ENCODE measurements at places on chromosomes 2 and 18.
A peak's percentile ranks its signal among the peaks of the same experiment; 100 is the strongest.

- H3K27me3 ChIP-seq = no peaks in the 10 kb centered on the region
- no peak for DNase-seq
- no peaks in the 10 kb centered on the region for H3K4me1 ChIP-seq
- no peak overlapping the region for H3K4me3 ChIP-seq
- no peak overlapping the region for H3K27ac ChIP-seq
- H3K36me3 ChIP-seq = no peaks in the 10 kb centered on the region
These were observed 61.9 kb downstream of the PPP1R1C start for GRCh38 chr2:182047544-182047943.

GRCh38 chr2:74474899-74475298, 2.4 kb upstream of the MRPL53 start:
- H3K27ac ChIP-seq = no peak overlapping the region
- peaks cover 30% of the 10 kb centered on the region for H3K36me3 ChIP-seq
- no peaks in the 10 kb centered on the region for H3K4me1 ChIP-seq

- no peak overlapping the region for H3K27ac ChIP-seq
- H3K4me3 ChIP-seq = no peak overlapping the region
- H3K36me3 ChIP-seq = no peaks in the 10 kb centered on the region
- no peaks in the 10 kb centered on the region for H3K27me3 ChIP-seq
These were observed 125.7 kb upstream of the EPAS1 start for GRCh38 chr2:46171411-46171953.

GRCh38 chr18:55252053-55252675, 292.9 kb upstream of the CCDC68 start:
- peaks cover 3% of the 10 kb centered on the region for H3K4me1 ChIP-seq
- peaks cover 13% of the 10 kb centered on the region for H3K36me3 ChIP-seq
- no peaks in the 10 kb centered on the region for H3K27me3 ChIP-seq

- H3K36me3 ChIP-seq = no peaks in the 10 kb centered on the region
- peaks cover 5% of the 10 kb centered on the region for H3K4me1 ChIP-seq
- no peak for DNase-seq
- no peaks in the 10 kb centered on the region for H3K27me3 ChIP-seq
- no peak overlapping the region for H3K27ac ChIP-seq
These were observed 755.7 kb upstream of the SLC8A1 start for GRCh38 chr2:41207578-41207977.

DNA sequence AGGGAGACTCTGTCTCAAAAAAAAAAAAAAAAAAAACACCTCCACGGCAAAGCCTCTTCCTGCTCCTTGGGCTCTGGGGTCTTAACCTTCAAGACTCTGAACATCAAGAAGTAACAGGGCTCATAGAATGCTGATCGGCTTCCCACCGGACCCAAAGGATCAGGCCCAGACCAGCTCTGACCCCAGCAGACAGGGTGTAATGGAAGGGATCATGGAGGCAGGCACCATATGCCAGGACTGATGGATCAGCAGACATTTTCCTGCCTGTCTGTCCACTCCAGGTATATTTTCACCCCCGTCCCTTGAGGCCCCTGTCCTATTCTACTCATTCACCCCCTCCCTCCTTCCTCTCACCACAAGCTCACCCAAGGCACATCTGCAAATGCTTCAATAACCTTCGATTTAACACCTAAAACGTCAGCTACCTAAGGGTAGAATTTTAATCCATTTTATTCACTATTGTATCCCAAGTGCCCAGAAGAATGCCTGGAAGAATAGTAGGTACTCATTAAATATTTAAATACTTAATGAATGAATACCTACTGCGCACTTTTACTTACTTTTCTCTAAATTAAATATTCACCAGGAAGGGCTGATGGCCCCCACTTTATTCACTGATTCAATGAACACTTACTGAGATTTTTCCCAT, 4.6 kb upstream of the SPEG start:
- no peak overlapping the region for H3K4me3 ChIP-seq
- DNase-seq = no peak
- H3K27ac ChIP-seq = no peak overlapping the region
- H3K27me3 ChIP-seq = peaks cover 15% of the 10 kb centered on the region

GRCh38 chr2:25030702-25031101, 11.2 kb upstream of the EFR3B start:
- no peak for DNase-seq
- H3K4me1 ChIP-seq = no peaks in the 10 kb centered on the region
- no peak overlapping the region for H3K4me3 ChIP-seq
- no peaks in the 10 kb centered on the region for H3K36me3 ChIP-seq
- H3K27ac ChIP-seq = no peak overlapping the region

DNA sequence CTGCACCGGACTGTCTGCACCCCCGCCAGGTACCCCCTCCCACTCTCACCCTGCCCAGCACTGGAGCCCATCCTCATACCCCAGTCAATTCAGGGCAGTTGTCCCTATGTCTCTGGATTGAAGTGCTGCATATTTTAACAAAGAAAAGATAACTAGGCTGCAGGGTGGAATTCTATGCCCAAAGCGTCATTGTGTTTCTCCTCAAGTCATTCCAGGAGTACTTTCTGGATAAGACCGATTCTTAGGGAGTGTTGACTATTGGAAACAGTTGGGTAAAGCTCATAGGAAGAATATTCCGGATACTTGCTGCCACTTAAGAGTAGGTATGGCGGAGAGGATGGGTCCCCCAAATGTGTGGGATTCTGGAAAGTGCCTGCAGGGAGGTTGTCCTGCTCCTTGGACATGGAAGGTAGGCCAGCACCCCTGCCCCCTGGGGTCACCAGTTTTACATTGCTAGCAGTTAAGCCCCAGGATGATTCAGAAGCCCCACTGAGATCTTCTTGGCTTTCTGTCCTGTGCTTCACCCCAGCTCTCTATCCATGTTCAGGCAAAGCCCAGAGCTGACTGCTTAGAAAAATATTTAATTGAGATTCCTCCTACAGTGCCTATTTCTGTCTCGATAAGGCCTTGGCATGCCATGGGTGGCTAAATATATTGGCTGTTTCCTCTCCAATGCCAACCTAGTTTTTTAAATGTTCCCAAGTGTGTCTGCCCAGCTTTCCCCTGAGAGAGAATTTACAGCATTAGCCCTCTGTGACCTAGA, 48.2 kb downstream of the RPL37A start:
- H3K4me3 ChIP-seq = no peak overlapping the region
- DNase-seq = no peak
- H3K27ac ChIP-seq = no peak overlapping the region
- H3K4me1 ChIP-seq = no peaks in the 10 kb centered on the region
- no peaks in the 10 kb centered on the region for H3K36me3 ChIP-seq

DNA sequence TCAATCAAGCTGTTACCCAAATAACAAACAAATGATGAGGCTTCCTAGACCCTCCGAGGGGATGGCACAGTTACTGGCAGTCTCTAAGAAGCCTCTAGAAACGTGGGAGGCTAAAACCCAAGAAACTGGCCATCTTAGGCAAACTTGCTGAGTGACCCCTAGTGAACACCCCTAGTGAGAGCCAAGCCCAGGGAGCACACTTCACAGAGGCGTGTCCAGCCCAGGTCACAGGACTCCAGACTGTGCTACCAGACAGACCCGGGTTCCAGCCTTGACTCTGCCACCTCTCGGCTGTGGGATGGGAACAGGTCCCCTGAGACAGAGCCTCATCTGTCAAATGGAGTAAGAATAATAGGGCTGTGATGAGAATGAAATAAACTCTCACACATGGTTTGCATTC, 83.5 kb upstream of the ASAP2 start:
- no peaks in the 10 kb centered on the region for H3K36me3 ChIP-seq
- DNase-seq = peak; percentile 22
- no peak overlapping the region for H3K4me3 ChIP-seq
- no peak overlapping the region for H3K27ac ChIP-seq
- H3K27me3 ChIP-seq = no peaks in the 10 kb centered on the region
- no peaks in the 10 kb centered on the region for H3K4me1 ChIP-seq

DNA sequence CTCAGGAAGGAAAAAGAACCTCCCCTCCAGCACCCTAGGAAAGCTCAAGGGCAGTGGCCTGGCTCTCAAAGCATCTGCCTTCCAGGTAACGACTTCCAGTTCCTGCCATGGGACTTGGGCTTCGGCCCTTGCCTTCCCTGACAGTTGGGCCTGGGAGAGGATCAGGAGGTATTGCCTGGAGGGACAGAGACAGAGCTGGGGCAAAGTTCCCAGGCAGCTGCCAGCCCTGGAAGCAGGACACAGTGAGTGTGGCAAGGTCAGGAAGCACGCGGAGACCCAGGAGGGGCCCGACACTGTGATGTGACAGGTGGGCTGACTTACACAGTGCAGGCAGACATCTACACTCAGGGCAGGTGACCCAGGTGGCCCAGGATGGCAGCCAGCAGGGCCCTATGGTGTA, 87.5 kb upstream of the BOD1L2 start:
- DNase-seq = no peak
- no peak overlapping the region for H3K4me3 ChIP-seq
- no peaks in the 10 kb centered on the region for H3K36me3 ChIP-seq
- no peak overlapping the region for H3K27ac ChIP-seq

DNA sequence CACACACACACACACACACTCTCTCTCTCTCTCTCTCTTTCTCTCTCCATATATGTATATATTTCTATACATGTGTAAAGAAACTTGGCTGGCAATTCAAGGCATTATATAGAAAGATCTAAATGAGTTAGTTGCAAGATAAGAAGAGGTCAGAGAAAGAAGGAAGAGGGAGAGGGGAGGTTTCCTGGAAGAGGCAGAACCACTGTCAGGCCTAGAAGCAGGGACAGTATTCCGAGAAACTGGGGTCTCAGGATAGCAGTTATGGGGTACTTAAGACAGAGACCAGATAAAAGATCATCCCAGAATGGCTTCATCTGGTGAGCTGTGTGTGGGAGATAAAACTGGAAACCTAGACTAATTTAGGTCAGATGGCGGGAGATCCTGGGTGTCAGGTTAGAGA, 180.8 kb downstream of the CAMKMT start:
- DNase-seq = no peak
- H3K36me3 ChIP-seq = no peaks in the 10 kb centered on the region
- peaks cover 13% of the 10 kb centered on the region for H3K4me1 ChIP-seq
- no peak overlapping the region for H3K27ac ChIP-seq
- H3K27me3 ChIP-seq = no peaks in the 10 kb centered on the region

DNA sequence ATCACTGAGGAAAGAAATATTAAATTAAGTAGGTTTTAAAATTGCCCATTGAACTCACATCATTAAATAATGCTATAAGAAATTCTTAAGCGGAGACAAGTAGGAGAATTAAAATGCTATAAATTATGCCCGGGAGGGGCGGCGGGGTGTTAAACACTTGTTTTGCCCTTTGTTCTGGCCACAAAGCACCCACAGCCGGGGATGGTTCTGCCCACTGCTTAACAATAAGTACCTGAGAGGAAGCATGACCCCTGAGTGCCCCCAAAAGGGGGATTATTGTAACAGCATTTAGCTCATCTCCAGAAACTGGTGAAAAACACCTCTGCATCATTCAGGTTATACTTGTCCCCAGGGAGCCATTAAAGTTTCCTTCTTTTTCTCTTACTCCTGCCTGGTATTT, 332.7 kb upstream of the POU3F3 start:
- H3K27ac ChIP-seq = no peak overlapping the region
- H3K4me1 ChIP-seq = no peaks in the 10 kb centered on the region
- peak; percentile 80 for DNase-seq
- no peaks in the 10 kb centered on the region for H3K27me3 ChIP-seq

GRCh38 chr2:7819316-7819715, 862.5 kb upstream of the ID2 start:
- H3K4me3 ChIP-seq = no peak overlapping the region
- no peaks in the 10 kb centered on the region for H3K27me3 ChIP-seq
- H3K4me1 ChIP-seq = no peaks in the 10 kb centered on the region
- no peak for DNase-seq
- no peak overlapping the region for H3K27ac ChIP-seq
- no peaks in the 10 kb centered on the region for H3K36me3 ChIP-seq

GRCh38 chr18:68713131-68713530, 1.8 kb downstream of the TMX3 start:
- H3K4me1 ChIP-seq = no peaks in the 10 kb centered on the region
- H3K27me3 ChIP-seq = no peaks in the 10 kb centered on the region
- H3K27ac ChIP-seq = no peak overlapping the region
- H3K36me3 ChIP-seq = peaks cover 48% of the 10 kb centered on the region
- peak; percentile 51 for DNase-seq

DNA sequence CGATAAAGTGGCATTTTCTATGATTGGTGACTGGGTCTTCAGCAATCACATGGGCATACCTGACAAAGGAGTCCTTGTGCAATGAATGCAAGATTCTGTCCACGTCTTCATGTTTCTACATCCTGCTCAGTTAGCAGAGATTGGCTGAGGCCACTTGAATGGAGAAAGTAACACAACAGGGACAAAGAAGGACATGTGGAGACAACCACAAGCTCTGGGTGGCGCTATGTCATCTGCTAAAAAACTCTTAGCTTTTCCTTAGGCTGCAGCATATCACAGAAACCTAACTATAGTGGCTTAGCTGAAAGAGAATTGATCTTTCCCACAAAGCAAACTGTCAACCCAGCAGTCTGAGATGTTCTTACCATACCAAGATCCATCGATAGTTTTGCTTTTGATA, 1109.7 kb downstream of the SOCS6 start:
- DNase-seq = peak; percentile 87
- no peak overlapping the region for H3K4me3 ChIP-seq
- H3K27ac ChIP-seq = no peak overlapping the region
- no peaks in the 10 kb centered on the region for H3K27me3 ChIP-seq

GRCh38 chr2:45013229-45014015, 4.2 kb upstream of the SIX2 start:
- H3K36me3 ChIP-seq = no peaks in the 10 kb centered on the region
- H3K27ac ChIP-seq = no peak overlapping the region
- peaks cover 100% of the 10 kb centered on the region for H3K27me3 ChIP-seq

- no peaks in the 10 kb centered on the region for H3K36me3 ChIP-seq
- peak; percentile 47 for DNase-seq
- H3K4me1 ChIP-seq = peaks cover 11% of the 10 kb centered on the region
- no peak overlapping the region for H3K27ac ChIP-seq
These were observed 103.4 kb downstream of the HDAC4 start for GRCh38 chr2:239297142-239298004.

DNA sequence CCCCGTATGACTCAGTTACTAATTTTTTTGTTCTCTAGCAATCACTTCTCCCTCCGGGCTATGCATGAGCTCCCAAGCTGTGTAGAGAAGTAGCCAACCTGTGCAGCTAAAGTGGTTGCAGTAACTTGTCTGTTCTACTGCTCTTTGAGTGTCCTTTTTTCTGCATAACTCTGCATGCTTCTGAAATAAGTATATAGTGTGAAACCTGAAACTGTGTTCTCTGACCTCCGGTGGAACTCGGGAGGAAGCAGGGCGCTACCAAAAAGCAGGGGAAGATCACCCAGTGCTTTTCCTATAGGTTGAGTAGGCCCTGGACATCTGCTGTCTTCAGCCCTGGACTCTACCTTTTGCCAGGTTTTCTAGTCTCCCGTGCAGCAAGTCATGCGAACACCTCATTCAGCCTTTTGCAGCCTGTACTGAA, 47.8 kb downstream of the PHLPP1 start:
- H3K4me3 ChIP-seq = no peak overlapping the region
- H3K27me3 ChIP-seq = no peaks in the 10 kb centered on the region
- H3K4me1 ChIP-seq = peaks cover 4% of the 10 kb centered on the region
- DNase-seq = no peak
- H3K27ac ChIP-seq = no peak overlapping the region
- H3K36me3 ChIP-seq = no peaks in the 10 kb centered on the region

GRCh38 chr18:306608-307255, 38.9 kb upstream of the THOC1 start:
- no peak overlapping the region for H3K27ac ChIP-seq
- H3K36me3 ChIP-seq = no peaks in the 10 kb centered on the region
- H3K4me1 ChIP-seq = peaks cover 23% of the 10 kb centered on the region
- no peak overlapping the region for H3K4me3 ChIP-seq
- no peak for DNase-seq
- H3K27me3 ChIP-seq = no peaks in the 10 kb centered on the region

All from endodermal cell (in vitro differentiated cells).